ENCODE measurements at places on chromosomes 6 and 20. TPM values are rescaled to one million over a fixed set of nuclear protein-coding genes. Genes with fewer than 3 reads are reported as not detected.

DNA sequence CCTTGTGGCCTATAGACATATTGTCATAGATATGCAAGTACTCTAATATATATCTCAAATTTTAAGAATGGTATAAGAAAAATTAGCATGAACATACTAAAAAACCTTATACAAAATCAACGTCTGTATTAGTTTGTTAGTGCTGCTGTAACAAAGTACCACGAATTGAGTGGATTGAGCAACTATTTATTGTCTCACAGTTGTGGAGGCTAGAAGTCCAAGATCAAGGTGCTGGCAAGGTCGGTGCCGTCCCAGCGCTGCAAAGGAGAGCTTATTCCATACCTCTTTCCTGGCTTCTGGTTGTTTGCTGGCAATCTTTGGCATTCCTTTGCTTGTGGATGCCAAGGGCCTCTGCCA is 317.6 kb upstream of the FERMT1 start:
- DNase-seq: no peak

- no peak for DNase-seq
Measured at GRCh38 chr6:134480593-134480992, 162.7 kb upstream of the SGK1 start.

GRCh38 chr6:73642530-73642929 is 11.3 kb downstream of the SLC17A5 start:
- DNase-seq: no peak

GRCh38 chr6:130958468-130958867 is 104.6 kb downstream of the EPB41L2 start:
- no peak for DNase-seq

DNA sequence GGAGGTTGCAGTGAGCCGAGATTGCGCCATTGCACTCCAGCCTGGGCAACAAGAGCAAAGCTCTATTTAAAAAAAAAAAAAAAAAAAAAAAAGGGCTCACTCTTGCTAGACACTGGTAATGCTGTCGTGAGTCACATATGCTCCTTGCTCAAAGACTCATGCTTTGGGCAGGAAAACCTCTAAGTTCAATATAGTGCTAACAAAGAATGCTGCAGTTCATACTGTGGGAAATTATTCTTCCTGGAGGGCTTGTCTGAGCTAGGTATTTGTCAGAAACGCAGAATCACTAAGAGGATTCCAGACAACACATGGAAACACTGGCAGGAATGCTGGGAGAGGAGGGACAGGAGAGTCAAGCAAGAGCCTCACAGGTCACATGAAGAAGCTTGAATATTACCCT is 2.3 kb upstream of the LYRM2 start:
- DNase-seq: no peak

DNA sequence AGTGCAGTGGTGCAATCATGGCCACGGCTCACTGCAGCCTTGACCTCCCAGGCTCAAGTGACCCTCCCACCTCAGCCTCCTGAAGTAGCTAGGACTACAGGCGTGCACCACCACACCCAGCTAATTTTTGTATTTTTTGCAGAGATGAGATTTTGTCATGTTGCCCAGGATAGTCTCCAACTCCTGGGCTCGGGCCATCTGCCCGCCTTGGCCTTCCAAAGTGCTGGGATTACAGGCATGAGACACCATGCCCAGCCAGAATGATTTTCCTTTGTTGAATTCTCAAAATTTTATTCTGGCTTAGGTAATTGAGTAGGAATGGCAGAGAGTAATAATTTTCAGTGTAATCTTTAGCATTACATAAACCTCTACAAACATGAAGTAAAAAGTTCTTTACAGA is 37.1 kb downstream of the SLC16A10 start:
- no peak for DNase-seq

DNA sequence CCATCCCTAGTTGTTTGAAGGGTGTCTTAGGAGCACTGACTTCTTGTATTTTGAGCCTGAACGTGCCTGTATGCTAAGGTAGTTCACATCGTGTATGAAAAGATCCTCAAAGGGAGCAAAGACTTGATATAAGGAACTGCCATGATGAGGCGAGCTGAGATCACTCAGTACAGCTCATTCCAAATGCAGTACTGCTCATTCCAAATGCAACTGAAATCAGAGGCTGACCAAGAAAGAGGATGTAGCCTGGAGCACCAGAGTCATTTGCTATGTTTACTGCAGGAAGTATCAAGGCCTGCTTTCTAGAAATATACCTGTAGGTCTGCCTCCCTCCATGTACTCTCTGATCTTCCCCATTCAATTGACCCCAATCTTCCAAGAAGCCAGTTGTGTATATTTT is 832.2 kb downstream of the EYS start:
- no peak for DNase-seq

DNA sequence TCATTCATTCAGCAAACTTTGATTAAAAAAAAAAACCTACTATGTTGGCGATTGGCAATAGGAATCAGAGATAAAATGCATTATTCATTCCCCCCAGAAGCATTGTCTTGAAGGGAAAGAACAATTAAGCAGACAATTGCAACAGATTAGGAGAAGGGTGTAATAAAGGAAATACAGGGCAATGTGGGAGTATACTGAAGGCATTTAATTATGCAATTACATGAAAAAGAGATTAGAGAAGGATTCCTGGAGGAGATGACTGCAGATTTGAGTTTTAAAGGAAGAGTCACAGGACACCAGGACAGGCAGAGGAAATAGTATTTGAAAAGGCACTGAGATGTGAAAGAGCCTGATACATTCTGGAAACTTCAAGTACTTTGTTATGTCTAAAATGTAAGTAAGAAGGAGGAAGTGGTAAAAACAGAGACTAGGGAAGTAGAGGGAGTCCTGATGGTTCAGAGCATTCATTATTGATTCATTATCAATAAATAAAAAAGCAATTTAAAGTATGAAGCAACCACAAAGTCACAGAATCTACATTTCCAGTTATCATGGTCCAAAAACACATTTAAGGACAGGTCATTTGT is 43.7 kb downstream of the THEMIS start:
- no peak for DNase-seq

DNA sequence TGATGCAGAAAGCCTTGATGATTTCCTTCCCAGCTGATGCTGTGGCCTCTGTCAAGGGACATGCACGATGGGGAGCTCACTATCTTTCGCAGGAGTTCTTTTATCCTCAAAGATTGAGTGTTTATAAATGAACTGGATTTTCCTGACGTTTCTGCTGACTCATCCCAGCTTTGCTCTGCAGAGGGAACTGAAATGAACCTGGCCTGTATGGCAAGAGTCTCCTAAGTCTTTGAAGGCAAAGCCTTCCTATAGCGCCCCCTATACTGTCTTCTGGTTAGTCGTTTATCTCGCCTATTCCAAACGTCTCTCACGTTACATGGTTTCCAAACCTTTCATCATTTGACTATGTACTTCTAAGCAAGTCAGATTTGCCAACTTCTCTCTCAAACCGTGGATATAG is 565.3 kb downstream of the KIF16B start:
- DNase-seq: no peak

MLN gene
- total RNA-seq: not detected

FANCE gene
- 8.3 TPM for total RNA-seq

All from stomach (tissue), 19 donors.